Adrenal gland (tissue), 19 donors: ENCODE measurements at places on chromosomes 3 and 15. TPM values are rescaled to one million over a fixed set of nuclear protein-coding genes. Genes with fewer than 3 reads are reported as not detected.

The GBE1 gene
- total RNA-seq = 92.8 TPM

The HDC gene
- not detected for total RNA-seq

The PAK6 gene
- 8.5 TPM for total RNA-seq

The TBC1D23 gene
- total RNA-seq = 49.4 TPM

DNA sequence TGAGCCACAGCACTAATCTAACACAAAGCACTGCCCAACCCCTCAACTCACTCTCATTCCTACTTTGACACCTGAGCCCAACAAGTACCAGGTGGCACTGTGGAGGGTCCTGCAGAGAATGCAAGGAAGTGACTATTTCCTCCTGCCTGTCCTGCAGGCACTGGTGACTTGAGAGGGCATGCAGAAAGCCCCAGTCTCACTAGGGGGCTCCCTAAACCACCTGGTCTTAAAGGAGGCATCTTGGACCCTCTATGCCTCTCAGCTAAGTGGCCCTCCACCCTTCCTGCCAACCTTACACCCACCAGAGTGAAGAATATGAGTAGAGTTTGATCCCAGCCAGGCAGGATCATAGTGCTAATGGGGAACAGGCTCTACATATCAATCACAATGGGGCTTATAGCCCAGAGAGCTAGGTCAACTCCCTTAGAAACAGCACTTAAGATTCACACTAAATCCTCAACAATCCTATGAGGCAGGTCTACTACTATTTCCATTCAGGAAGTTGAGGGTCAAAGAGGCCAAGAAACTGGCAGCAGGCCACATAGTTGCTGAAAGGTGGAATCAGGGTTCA, 15.2 kb downstream of the TRAIP start:
- DNase-seq = no peak
- H3K4me3 ChIP-seq = no peak overlapping the region
- H3K27me3 ChIP-seq = no peaks in the 10 kb centered on the region
- H3K36me3 ChIP-seq = no peaks in the 10 kb centered on the region

- H3K4me3 ChIP-seq = no peak overlapping the region
- H3K27me3 ChIP-seq = no peaks in the 10 kb centered on the region
- H3K27ac ChIP-seq = no peak overlapping the region
- H3K36me3 ChIP-seq = no peaks in the 10 kb centered on the region
- H3K4me1 ChIP-seq = peaks cover 13% of the 10 kb centered on the region
These were observed 39.0 kb upstream of the BLM start for GRCh38 chr15:90677807-90678790.
